ENCODE measurements at places on chromosomes 7 and 10.
A peak's percentile ranks its signal among the peaks of the same experiment; 100 is the strongest.

DNA sequence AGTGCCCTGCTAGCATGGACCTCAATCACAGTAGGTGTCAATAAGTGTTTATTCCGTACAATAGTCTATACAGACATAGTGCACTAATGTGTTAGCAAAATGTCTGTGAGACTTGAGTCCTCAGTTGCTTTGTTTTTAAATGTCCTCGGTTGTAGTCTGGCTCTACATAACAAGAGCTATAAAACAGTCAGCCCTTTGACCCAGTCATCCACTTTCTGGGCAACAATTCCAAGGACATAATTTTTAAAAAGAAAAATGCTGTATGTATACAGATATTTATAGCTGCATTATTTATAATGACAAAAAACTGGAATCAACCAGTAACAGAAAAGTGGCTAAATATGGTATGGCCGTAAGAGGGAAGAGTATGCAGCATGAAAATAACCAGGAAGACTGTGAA lies 2.8 kb upstream of the PDLIM1 start:
- no peak for DNase-seq

- peak; percentile 42 for DNase-seq
Observed at GRCh38 chr7:17298840-17299482, 509 bp downstream of the AHR start.

- DNase-seq, result no peak
Observed at GRCh38 chr7:117810642-117811512, 62.4 kb downstream of the CTTNBP2 start.

DNA sequence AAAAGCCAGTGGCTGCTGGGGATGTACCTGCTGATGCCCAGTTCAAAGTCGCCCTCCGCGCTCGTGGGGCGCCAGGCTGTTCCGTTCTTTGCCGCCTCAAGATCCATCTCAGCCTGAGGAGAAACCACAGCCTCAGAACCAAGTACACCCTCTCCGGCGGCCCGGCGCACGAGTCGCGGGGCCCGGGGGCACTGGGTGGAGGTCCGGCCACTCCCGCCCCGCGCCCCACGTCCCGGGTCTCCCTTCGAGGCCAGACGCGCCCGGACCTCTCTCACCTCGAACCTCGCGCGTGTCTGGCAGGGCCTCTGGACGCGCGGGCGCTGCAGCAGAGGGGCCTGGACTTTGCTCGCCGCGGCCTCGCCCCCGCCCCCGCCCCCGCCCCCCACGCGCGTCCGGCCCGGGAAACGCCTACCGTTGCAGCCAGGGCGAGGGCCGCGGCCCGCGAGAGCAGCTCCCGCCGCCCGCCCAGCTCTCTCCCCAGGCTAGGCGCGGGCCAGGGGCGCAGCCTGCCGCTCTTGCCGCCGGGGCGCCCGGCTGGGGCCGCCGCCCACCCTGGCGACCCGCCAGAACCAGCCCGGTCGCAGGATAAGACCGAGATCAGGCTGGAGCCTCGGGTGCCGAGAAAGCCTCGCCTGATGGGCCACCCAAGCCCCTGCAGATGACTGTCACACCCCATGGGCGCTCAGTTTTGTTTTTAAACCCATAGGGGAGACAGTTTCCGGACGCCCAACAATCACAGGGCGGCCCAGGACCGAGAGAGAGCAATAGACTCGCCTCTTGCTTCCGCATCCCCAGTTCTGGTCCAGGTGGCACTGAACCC lies at the start of gene ABCB4:
Gene ABCB4, minus strand, starts transcription at position 322 of the 820 bp plus-strand sequence. Its CDS starts 215 bp downstream, at position 107.
- DNase-seq, result no peak

All from stimulated activated CD4-positive, alpha-beta T cell treated with anti-CD3 and anti-CD28 coated beads, Interleukin-15, amount 100 ng/mL, for 48 hours (primary cell).